ENCODE measurements at places on chromosomes 12 and 14.
A peak's percentile ranks its signal among the peaks of the same experiment; 100 is the strongest.

DNA sequence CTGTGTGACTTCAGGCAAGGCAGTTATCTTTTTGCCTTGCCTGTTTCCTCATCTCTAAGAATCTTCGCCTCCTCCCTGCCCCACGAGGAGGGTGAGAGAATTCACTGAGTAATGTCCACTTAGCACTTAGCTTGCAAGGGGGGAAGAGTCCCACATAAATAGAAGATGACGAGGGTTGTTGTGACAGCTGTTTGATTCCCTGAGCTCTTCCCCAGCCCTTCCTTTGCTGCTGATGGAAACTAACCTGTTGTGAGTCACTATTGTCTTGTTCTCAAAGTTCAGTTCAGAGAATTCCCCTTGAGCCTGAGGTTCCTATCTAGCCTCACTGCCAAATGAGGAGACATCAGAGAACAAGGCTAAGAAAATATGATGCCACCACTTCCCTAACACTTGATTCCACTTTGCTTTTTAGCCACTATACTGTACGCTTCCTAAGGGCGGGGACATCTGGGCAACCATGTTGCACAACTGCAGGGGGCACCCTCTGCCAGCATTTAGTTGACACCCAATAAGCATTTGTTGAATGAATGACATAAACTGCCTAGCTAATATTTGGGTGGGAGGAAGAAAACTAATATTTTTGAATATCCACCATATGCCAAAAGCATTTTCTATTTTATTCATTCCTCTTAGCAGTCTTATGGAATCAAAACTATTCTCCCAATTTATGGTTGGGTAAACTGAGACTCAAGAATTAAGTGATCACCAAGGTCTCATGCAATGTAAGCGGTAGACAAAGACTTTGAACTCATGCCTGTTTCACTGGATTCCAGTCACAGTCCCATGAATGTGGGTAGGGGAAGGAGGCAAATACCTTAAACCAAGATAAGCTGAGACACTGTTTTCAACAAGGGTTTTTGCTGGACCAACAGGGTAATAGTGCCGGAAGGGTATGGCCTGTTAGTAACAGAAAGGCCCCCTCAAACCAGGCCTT, 77.6 kb downstream of the ZFP36L1 start:
- no peak for DNase-seq

- no peak for DNase-seq
These were observed 78.9 kb upstream of the SLC38A2 start for GRCh38 chr12:46451276-46452021.

GRCh38 chr14:58961045-58961731, 227.3 kb upstream of the DAAM1 start:
- no peak for DNase-seq

DNA sequence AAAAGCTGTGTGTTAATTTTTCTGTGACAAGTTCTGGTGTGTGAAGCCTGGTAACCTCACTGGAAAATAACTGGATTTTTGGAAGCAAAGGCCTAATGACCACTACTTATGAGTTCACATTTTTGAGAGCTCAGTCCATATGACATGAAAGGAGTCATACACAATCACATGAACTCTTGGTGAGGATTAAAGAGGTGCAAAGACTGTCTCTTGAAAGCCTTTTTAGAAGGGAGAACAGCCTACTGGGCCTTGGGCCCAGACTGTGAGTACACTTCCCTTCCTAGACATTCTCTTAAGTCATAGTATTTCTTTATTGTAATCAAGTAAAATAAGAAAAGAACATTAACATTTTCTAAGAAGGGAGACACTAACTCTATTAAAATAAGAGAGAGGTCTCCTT, 176.1 kb downstream of the BCAT1 start:
- DNase-seq: no peak

- DNase-seq: no peak
These were observed 181.0 kb downstream of the IPO8 start for GRCh38 chr12:30514666-30515065.

GRCh38 chr12:31591380-31591901, 505 bp upstream of the DENND5B start:
- DNase-seq: peak; percentile 12

Data from iPS-NIHi11 (cell line).